ENCODE measurements at places on chromosomes 2 and 18.

DNA sequence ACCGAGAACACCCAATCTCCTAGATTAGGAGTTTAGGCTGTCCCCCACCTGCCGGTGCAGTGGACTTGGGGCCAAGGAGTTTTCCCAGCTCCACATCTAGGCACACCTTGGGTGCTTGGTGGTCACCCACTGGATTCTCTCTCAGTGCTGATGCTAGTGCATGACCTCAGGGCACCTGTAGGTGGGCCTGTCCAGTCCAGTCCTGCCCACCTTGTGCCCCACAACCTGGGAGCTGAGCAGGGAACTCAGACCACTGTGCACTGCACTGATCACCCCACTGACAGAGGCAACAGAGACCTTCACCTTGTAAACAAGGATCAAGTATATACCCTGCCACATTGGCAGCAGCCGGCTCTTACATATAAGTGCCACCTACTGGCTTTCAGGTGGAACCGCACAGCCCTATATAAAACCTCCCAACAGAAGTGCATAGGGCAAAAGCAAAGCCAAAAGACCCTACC, 12.7 kb upstream of the CDH19 start:
- peak; percentile 13 for DNase-seq

DNA sequence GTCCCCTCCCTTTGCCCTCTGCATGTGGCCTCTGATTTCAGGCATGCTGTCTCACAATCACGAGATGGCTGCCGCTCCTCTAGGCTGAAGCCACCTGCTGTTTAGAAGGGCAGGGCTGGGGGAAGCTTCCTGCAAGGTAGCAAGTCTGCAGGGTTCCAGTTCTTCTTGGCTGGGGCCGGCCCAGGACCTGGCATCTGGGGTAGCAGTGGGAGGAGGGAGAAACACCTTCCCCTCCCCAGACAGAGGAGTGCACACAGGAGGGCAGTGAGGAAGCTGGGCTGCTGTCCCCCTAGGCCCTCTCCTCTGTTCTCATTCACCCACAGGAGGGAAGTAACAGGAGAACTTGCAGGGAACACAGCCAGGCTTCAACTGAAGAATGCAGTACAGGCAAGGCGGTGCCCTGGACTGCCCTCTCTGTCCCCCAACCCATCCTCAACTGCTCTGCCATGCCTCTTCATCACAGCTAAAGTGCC, 345.9 kb upstream of the HS6ST1 start:
- no peak for DNase-seq

DNA sequence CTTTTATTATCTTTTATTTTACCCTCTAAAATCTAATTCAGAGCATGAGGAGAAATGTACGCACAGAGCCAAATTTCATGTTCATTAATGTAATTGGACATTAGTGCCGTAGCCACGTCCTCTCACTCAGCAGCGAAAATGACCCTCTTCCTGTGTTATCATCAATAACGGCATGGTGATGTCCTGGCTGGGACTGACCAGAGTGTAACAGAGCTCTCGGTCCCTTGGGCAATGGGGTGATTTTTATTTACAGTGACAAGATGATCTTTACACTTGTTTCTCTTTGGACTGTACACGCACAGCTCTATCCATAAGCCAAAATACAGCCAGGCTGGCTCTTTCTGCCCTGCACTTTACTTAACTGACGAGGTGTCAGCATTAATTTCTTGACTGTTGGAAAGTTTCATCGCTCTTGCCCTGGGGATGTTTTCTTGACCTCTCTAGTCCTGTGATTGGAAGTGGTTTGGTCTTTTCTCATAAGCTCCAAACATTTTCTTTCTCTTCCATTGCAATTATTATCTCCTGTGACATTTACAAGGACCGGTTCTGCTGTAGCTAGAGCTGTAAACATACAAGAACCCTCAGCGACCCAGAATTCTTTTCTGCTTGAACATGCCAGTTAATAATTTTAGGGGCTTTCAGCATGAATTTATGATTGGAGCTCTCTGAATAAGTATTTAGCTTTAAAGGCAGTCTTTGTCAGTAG, 308.0 kb upstream of the PIK3C3 start:
- DNase-seq = no peak

GRCh38 chr2:102181376-102181775, 5.4 kb upstream of the IL1RL2 start:
- DNase-seq = no peak

GRCh38 chr18:79586436-79587225, 93.0 kb upstream of the CTDP1 start:
- no peak for DNase-seq

GRCh38 chr2:118718921-118719320, 128.5 kb downstream of the EN1 start:
- no peak for DNase-seq

DNA sequence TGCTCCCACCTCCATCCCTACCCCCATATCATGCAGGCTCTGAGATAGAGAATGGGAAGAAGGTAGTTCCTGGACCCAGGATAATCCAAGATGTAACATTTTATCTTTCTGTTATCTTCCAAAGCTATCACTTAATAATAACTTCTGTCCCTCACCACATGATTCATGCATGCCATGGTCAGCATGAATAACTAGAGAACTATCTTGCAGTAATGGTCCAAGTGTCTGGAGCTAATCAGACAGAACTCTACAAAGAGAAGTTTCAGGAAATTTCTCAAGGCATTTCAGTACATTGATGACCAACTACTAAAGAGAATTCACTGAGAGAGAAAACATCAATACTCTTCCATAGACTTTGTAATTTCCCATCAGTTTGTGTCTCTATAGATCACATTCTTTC, 1469.7 kb upstream of the PIK3C3 start:
- DNase-seq = no peak

- DNase-seq = no peak
These were observed 48.9 kb downstream of the LAMA3 start for GRCh38 chr18:23738151-23738550.

GRCh38 chr2:49403637-49404036, 249.3 kb upstream of the FSHR start:
- DNase-seq = no peak

DNA sequence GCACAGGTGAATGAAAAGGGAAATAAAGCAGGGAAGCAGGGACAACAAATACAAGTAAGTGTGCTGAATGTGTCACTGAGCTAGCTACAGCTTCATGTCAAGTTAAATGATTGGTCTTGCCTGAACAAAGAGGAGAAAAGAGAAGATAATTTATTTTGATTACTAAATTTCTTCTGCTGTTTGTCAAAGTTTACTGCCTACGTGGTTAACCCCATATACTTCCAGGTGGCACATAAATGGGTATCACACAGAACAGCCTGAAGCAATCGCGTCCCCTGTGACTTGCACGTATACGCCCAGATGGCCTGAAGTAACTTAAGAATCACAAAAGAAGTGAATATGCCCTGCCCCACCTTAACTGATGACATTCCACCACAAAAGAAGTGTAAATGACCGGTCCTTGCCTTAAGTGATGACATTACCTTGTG, 434.2 kb downstream of the LRRTM4 start:
- no peak for DNase-seq

- DNase-seq = no peak
These were observed at the start of gene G6PC2 for GRCh38 chr2:168901003-168901402. Gene G6PC2, plus strand, starts transcription at chr2:168901291. Its CDS starts 41 bp downstream, at chr2:168901332.

GRCh38 chr2:121748202-121748601, 7.2 kb upstream of the TSN start:
- DNase-seq = no peak

DNA sequence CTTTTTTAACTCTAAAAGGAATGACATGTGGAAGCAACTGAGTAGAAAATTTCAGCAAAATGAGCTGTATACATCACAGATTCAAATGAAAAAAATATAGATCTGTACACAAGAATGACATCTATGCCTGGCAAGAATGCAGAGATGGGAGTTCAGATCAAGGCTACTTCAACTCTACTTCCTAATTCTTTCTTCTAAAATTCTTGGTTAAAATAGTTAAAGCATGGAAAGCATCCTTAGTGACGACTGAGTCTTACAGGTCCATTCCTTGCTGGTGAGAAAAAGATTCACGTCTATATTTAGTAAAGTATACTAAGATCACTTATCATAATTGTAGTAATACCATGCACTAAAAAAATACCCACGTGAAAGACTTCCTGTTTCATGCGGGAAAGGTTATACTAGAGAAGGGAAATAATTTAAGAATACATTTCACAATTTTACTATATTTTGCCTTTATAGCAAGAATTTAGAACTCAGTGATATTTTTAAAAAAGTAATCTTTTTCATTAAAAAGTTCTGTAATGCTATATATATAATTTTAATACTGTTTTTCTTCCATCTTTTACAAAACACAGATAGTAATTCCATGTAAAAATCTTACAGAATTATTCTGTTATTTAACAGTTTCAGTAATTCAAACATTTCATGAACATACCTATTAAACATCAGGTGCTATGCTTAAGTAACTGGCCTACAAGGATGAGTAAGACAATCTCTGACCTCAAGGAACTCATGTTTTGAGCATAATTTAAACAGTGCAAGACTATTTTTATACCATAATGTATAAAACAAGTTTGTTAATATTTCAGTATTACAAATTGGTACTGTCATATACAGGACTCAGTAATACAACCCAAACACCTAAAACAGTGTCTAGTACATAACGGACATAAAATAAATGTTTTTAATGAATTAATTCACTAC, 159.6 kb downstream of the BAZ2B start:
- DNase-seq = no peak

DNA sequence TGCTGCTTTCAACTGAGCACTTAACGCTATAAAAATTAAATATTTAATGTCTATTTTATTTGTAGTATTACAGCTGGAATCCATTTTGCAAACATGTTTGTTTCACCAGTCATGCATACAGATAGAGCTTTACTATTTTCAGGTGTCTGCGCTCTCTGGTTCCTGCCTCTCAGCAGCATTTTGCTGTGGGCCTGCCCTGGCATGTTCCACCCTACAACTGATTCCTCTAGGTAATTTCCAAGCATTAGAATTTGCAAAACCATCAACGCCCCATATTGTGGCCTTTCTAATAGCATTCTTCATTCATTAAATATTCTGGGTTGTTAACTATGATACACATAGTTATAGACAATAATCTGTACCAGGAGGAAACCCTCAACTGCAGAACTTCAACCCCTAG, 266.4 kb upstream of the DLGAP1 start:
- DNase-seq = peak; percentile 25

DNA sequence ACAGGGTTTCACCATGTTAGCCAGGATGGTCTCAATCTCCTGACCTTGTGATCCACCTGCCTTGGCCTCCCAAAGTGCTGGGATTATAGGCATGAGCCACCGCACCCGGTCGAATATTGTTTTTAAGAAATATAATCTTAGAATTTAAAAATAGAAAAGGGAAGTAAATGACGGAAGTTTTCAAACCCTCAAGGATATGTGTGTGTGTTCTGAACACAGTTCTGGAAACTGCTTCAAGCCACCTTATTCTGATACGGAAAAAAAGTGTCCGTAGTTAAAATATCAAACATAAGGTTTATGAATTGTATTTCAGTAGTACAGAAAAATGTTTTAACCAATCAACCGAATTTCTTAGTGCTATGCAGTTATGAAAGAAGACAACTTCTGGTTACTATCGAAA, 115.9 kb downstream of the UPP2 start:
- DNase-seq = no peak

DNA sequence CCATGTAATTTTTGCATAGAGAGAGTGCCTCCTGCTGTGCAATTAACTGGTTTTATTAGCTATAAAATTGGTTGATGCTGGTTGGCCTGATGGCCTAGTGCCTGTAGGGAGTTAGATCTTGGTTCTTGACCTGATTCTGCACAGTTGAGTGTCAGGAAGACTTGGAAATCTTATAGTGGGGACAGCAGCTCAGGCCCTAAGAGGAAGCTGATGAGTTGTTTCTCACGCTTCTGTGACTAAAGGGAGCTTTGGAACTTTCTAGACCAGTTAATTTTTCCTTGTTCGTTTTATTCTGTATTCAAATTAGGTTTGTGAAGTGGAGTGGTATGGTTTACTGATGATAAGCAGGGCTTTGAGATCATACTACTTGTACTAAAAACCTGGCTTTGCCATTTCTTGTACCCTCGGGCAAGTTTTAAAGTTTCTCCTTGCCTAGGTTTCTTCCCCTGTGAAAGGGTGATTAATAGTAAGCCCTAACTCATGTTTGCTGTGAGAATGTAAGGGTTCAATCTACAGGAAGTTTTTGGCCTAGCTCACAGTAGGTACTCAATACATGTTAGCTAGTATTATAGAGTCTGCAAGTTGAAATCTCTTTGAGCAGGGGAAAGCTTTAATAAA, 82.1 kb downstream of the MAP3K20 start:
- peak; percentile 4 for DNase-seq

GRCh38 chr2:50196775-50197480, 835.0 kb downstream of the NRXN1 start:
- no peak for DNase-seq

GRCh38 chr2:138182250-138182936, 218.1 kb downstream of the HNMT start:
- DNase-seq = peak; percentile 84

- DNase-seq = peak; percentile 44
These were observed 387.6 kb downstream of the DCDC2C start for GRCh38 chr2:4090668-4091630.

DNA sequence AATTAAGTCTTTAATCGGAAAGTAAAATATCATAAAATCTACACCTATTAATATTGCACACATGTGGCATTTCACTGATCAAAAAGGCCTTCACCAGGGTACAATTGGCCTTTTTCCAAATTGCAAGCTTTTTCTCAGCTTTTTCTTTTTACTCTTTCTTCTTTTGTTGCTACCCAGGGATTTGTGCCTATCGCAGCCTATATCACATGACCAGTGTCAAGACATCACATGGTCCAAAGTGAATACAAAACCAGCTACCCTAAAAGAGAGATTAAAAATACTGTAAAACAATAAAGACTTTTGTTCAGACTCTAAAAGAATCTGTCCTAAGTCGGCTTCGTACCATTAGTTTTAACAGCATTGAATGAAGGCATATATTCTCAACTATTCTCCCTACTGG, 15.0 kb upstream of the OTX1 start:
- DNase-seq = no peak

GRCh38 chr18:59902993-59903610, 3.3 kb downstream of the PMAIP1 start:
- no peak for DNase-seq

DNA sequence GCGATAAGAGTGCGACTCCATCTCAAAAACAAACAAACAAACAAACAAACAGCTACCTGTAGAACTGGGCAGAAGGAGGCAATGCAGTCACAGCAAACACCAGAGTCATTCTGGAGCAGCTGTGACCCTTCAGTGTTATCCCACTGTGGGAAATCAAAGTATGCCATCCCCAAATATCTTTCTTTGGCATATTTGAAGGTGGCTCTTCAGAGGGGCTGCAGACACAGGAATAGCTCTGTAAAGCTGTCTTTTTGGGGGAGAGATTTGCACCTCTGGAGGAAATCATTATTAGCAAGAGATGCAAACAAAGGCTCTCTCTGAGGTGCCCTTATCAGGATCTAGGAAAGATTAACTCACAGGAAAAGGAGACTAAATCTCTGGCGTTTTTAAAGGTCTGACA, 98.5 kb upstream of the XPO1 start:
- DNase-seq = no peak

GRCh38 chr2:37809931-37810570, 115.0 kb upstream of the RMDN2 start:
- DNase-seq = no peak

- DNase-seq = peak; percentile 79
These were observed 44.8 kb upstream of the MAP3K20 start for GRCh38 chr2:173030561-173031490.

Data from NCI-H1105 treated with DMSO at 0.1 percent for 48 hours (cell line).